ENCODE measurements at places on chromosomes 1 and 21.

DNA sequence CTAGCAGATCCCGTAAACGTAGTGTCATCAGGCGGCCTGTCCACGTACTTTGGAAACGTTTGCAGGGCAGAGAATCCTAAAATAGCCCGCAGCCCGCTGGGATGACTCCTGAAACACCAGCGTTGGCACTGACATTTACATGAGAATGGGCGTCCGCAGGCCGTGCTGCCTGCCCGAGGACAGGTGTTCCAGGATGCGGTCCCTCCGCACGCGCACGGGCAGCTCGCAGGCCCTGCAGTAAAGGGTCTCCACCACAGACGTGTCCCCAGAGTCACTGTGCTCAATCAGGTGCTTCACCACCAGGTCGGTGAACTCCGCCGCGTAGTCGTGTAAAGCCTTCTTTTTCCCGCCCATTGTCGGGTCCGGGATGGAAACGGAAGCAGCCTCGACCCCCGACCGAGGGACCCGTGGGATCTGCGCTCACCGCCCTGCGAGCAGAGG, 5.8 kb upstream of the CCDC27 start:
- no peak for DNase-seq

DNA sequence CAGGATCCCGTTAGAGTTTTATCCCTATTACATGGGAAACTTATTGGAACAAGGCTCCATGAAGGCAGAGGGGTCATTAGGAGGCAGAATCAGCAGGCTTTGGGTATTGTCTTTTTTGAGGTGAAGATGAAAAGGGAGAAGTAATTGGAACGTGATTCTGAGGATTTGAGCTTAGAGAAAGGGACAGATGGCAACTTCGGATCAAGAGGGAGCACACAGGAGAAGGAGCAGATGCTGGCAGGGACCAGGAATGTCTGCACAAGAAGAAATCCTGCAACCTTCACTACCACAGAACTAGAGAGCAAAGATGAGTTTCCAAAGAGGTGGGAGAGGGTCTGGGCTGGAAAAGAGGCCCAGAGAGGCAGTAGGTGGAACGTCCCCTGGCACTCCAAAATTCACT, 202.8 kb downstream of the RRAGC start:
- no peak for DNase-seq

- DNase-seq = no peak
Measured at GRCh38 chr21:45330075-45330781, 42.5 kb upstream of the POFUT2 start.

- DNase-seq = no peak
Measured at GRCh38 chr1:182170891-182171461, 109.5 kb upstream of the ZNF648 start.

DNA sequence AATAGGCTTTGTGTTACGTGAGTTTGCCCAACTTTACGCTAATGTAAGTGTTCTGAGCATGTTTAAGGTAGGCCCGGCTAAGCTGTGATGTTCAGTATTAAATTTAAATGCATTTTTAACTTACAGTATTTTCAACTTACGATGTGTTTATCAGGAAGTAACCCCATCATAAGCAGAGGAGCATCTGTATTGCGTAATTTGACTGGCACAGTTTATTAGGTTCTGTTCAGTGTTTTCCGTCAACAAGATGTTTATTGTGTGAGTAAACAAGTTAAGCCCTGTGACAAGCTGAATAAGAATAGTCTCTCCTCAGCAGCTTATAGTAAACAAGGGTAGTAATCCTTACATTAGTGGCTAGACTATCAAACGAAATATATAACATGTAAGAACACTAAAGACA, 27.2 kb upstream of the SHISA4 start:
- no peak for DNase-seq

DNA sequence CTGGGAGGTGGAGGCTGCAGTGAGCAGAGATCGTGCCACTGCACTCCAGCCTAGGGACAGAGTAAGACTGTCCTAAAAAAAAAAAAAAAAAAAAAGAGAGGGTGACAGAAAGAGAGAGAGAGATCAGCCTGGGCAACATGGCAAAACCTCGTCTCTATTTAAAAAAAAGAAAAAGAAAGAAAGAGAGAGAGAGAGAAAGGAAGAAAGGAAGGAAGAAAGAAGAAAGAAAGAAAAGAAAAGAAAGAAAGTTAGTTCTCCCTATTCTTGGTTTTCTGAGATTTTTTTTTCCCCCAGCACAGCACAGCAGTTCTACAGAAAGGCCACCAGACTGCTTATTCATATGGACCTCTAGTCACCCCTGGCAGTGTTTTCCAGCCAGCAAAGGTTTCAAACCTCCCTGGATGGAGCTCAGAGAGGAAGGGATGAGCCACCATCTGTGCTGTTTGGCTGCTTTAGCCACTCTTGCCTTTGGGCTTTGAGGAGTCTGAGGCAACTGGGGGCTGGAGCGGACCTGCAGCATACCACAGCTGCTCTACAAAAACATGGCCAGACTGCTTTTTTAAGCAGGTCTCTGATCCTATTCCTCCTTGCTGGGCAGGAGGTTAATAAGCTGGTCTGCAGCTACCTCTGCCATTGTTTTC, 10.6 kb downstream of the S100A6 start:
- no peak for DNase-seq

DNA sequence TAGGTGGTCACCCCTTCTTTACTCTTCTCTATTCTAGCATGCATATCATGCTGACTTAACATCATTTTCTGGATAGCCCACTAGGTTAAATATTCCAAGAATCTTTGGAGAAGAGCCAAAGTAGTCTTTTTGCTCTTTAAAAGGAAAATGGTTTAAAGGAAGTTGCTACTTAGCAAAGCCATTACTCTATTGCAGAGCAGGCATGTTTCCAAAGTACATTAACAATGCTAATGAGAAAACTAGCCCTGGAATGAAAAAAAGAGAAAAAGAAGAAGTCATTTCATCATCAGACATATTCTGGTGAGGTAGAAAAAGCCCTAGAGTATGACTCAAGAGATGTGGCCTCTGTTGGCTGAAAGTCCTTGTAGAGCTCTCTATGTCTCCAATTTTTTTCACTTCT, 74.0 kb downstream of the NUF2 start:
- no peak for DNase-seq

DNA sequence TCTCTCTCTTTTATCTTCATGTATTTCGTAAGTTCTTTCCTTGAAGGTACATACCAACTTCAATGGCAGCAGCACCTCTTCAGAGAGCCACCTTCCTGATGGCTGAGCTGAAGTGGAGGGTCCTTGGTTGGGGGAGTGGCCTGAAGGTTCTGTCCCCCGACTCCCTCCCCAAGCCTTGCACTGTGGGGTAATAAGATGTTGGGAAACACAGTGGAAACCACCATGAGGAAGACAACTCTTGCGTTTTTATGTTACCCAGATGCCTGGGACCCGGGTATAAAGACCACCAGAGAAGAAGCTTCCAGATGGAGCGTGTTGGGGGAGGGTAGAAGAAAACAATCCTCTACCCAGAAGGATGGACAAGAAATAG, 794 bp downstream of the KRTAP12-3 start:
- DNase-seq = no peak

- DNase-seq = no peak
Measured at GRCh38 chr1:102586022-102586421, 522.3 kb downstream of the COL11A1 start.

- DNase-seq = no peak
Measured at GRCh38 chr1:101739826-101740330, 256.8 kb downstream of the OLFM3 start.

- DNase-seq = no peak
Measured at GRCh38 chr1:198443365-198444233, 96.9 kb downstream of the ATP6V1G3 start.

DNA sequence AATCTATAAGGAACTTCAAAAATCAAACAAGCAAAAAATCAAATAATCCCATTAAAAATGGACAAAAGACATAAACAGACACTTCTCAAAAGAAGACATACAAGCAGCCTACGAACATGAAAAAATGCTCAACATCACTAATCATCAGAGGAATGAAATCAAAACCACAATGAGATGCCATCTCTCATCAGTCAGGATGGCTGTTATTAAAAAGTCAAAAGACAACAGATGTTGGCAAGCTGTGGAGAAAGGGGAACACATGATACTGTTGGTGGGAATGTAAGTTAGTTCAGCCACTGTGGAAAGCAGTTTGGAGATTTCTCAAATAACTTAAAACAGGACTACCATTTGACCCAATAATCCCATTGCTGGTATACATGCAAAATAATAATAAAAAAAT, 226.4 kb downstream of the S1PR1 start:
- no peak for DNase-seq

GRCh38 chr21:32368386-32368785, 24.4 kb downstream of the URB1 start:
- DNase-seq = no peak

GRCh38 chr1:24416666-24417391, 1.2 kb downstream of the NIPAL3 start:
- peak; percentile 75 for DNase-seq

DNA sequence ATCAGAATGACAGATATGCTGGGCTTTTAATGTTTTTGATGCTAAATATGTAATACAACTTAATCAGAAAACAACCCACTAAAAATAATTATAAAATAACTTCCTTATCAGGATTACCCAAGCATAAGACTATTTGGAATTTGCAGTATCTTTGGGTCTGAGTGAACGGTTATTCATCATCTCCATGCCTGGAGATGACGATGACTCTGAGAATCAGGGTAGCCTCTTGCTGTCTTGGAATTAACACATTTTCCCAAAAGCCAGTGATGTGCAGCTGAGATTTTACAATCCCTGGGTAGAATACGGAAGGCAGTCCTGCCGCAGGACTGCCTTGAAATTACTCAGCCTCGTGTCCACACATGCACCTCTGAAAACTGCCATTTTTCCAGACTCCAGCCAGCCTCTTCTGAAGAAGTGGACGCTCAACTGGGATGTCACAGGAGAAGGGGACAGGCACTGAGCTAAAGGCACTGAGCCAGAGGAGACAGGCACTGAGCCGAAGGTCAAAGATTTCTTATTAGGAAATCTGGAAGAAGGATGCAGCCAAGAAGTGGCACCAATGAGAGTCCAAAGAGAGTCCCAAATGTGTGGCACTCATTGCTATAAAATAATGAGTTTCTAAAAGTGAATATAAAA, 85.5 kb downstream of the PGBD5 start:
- no peak for DNase-seq

- no peak for DNase-seq
Measured at GRCh38 chr21:41234569-41234968, 66.6 kb downstream of the BACE2 start.

DNA sequence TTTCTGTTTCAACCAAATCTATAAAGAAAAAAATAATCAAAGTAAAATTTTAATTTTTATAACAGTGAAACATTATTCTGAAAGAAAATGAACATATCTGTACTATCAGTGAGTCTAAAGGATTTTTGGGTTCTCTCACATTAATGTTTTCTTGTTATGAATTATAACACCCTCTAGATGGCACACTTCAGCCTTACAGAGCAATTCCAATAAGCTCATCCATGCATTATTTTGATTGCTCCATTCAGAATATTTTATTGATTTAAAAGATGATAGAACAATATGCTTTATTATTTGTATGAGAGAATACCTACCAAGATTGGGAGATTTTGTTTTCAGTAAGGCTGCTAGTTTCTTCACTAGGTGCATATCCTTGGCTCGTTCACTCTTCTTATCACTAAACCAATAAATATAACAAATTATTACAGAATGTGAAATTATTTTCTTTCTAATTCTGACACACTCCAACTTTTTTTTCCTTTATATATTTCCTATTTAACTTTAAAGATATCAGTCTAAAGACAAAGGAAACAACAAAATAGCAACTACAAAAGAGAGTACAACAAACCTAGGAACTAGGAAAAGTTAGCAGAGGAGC, 82.4 kb downstream of the RAB3GAP2 start:
- DNase-seq = no peak

DNA sequence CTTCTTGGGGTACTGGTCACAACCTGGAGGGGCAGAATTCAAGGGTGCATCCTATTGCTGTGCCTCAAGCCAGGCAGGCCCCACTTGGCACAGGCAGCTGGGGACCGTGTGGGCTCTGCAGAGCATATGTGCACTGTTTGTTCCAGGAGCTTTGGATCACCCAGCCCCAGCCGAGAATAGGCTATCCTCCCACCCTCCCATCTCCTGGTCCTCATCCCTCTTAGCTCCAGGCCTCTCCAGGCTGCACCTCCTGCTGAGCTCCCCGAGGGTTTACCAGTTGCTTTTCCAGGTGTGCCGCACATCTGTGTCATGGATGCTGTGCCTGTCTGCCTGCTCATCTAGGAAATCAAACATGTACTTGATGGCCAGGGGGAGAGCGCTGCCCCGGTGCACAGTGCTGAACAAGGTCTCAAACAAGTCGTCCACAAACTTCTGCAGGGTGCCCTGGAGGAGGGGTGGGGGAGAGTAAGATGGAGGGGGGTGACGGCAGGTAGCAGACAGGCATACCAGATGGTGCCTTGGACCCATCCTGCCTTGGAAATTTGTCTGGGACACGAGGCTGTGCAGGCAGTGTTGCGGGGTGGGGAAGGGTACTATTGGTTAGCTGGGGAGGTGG, 120.5 kb upstream of the CD34 start:
- DNase-seq = no peak

DNA sequence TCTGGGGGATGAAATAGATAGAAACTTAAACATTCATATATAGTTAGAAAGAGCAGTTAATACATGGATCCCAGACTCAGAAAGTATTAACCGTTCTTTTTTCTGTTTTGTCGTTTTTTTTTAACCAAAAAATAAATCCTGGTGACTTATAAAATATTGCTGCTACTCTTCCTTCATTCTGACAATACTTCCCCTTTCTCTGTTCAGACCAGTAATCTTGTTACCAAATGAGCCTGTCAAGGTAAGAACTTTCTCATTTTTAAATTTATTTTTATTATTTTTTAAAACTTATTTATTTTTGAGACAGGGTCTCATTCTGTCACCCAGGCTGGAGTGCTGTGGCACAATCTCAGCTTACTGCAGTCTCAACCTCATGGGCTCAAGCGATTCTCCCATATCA, 13.7 kb downstream of the PTPN22 start:
- DNase-seq = no peak

GRCh38 chr1:17742583-17742982, 12.6 kb upstream of the ACTL8 start:
- no peak for DNase-seq

GRCh38 chr1:3483801-3484444, 29.5 kb downstream of the ARHGEF16 start:
- peak; percentile 22 for DNase-seq

DNA sequence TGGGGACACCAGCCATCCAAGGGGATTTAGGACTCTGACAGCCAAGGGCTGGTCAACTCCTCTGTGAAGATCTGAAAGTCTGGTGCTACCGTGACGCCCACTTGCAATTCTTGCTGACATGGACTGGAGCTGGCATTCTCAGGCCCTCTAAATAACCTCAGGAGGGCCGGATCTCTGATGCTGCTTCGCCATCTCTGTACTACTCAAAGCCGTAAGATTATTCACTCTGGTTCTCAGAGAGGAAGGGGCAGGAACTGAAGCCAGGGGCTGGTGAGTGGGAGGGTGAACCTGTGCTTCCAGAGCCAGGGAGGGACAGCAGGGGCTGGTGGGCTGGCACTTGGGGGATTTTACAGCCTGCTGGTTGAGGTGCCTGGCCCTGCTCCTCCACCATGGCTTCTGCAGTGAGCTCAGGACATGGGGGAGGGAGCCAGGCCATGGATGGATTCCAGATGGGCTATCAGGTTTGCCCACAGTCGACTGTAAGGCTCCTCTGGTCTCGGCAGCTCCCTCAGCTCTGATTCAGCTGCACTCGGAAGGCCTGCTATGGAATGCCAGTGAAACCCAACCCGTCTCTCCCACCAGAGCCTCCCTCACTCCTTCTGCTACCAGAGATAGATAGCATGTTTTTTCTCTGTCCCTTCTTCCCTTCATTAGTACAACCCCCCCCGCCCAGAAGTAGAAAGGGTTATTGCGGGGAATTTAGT, 84.5 kb downstream of the PLXNA2 start:
- no peak for DNase-seq

GRCh38 chr1:172670316-172670715, 11.4 kb downstream of the FASLG start:
- no peak for DNase-seq
